ENCODE measurements at places on chromosomes 11 and 22. TPM values are rescaled to one million over a fixed set of nuclear protein-coding genes. Genes with fewer than 3 reads are reported as not detected.

Gene PVALB
- not detected for total RNA-seq

Gene SMTNL1
- total RNA-seq, result not detected

Gene CD3D
- not detected for total RNA-seq

Gene ZDHHC13
- 15.1 TPM for total RNA-seq

Gene TRIM22
- total RNA-seq, result 134 TPM

All from smooth muscle cell of the umbilical artery (primary cell).